ENCODE measurements at places on chromosomes 1 and 21. TPM values are rescaled to one million over a fixed set of nuclear protein-coding genes. Genes with fewer than 3 reads are reported as not detected.

Gene RNF186
- not detected for total RNA-seq

Gene SPRR2G
- not detected for total RNA-seq

Gene RHEX
- total RNA-seq = not detected

Gene COQ8A
- total RNA-seq = 9.4 TPM

Gene NDUFS5
- 327 TPM for total RNA-seq

Gene FAM72D
- total RNA-seq = 3.3 TPM

Gene IFT25
- 31.4 TPM for total RNA-seq

Gene NPL
- total RNA-seq = 0.75 TPM

Gene PDPN
- total RNA-seq = not detected

Gene TNFRSF8
- not detected for total RNA-seq

Gene UBL4B
- not detected for total RNA-seq

Gene FBLIM1
- 363 TPM for total RNA-seq

Gene SLC44A3
- 0.42 TPM for total RNA-seq

Gene SLFNL1
- total RNA-seq = 0.39 TPM

Gene HORMAD1
- not detected for total RNA-seq

Gene DDAH1
- total RNA-seq = 72.0 TPM

Gene IQCC
- total RNA-seq = 2.2 TPM

Gene NR5A2
- total RNA-seq = 12.1 TPM

Gene CD164L2
- total RNA-seq = not detected

Gene PLPPR5
- not detected for total RNA-seq

Gene CR1L
- not detected for total RNA-seq

Gene GFI1
- total RNA-seq = 0.14 TPM

Gene PADI2
- not detected for total RNA-seq

Gene ACTN2
- 0.28 TPM for total RNA-seq

Gene LRRC52
- not detected for total RNA-seq

Gene FYB2
- total RNA-seq = not detected

Data from endothelial cell of umbilical vein (primary cell).